H1 (cell line): ENCODE measurements at places on chromosomes 5 and 9. TPM values are rescaled to one million over a fixed set of nuclear protein-coding genes. Genes with fewer than 3 reads are reported as not detected.

LCN2 gene
- total RNA-seq: 1.1 and 1.4 TPM in 2 replicates

GPRIN1 gene
- total RNA-seq: 12.0 and 12.8 TPM in 2 replicates

PCDHA1 gene
- total RNA-seq: 0.50 and 0.52 TPM in 2 replicates

GRCh38 chr9:84821431-84821830 lies 151.9 kb downstream of the NTRK2 start:
- H3K36me3 ChIP-seq: no peaks in the 10 kb centered on the region
- no peak overlapping the region for H3K4me3 ChIP-seq
- H3K27ac ChIP-seq: no peak overlapping the region
- H3K27me3 ChIP-seq: no peaks in the 10 kb centered on the region
- no peak for DNase-seq

- no peaks in the 10 kb centered on the region for H3K36me3 ChIP-seq
- no peak overlapping the region for H3K4me3 ChIP-seq
- no peaks in the 10 kb centered on the region for H3K27me3 ChIP-seq
- no peak for DNase-seq
Observed at GRCh38 chr5:56772767-56773166, 42.6 kb upstream of the MAP3K1 start.

GRCh38 chr9:16243798-16244197 lies 626.7 kb downstream of the BNC2 start:
- H3K27ac ChIP-seq: no peak overlapping the region
- no peak overlapping the region for H3K4me3 ChIP-seq
- H3K27me3 ChIP-seq: no peaks in the 10 kb centered on the region
- H3K36me3 ChIP-seq: no peaks in the 10 kb centered on the region
- peaks cover 9% of the 10 kb centered on the region; the same call in 1 of the 2 replicates for H3K4me1 ChIP-seq

DNA sequence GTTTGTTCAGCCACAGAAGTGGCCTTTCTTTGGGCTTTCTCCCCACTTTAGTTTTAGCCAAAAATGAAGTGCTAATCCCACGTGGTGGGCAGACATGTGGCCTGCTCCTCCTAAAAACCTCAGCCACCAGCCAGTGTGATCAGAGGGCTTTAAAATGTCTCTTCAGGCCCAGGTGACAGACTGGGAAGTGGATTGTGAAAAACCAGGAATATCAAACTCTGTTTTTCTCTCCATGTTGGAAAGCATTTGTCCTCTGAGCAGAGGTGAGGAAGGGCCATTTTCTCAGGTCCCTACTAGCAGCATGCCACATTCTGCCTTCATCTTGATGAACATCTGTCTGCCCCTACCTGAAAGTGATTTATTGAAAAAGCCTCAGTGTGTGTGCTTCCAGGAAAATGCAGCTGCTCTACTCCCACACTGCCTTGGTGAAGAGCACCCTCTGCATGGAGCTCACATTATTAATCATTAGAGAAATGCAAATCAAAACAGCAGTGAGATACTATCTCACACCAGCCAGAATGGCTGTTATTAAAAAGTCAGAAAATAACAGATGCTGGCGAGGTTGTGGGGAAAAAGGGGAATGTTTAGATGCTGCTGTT lies 181.2 kb upstream of the DMAC1 start:
- no peak overlapping the region for H3K4me3 ChIP-seq
- DNase-seq: no peak
- no peak overlapping the region for H3K27ac ChIP-seq
- H3K4me1 ChIP-seq: no peaks in the 10 kb centered on the region
- H3K36me3 ChIP-seq: no peaks in the 10 kb centered on the region
- H3K27me3 ChIP-seq: no peaks in the 10 kb centered on the region

GRCh38 chr5:132334812-132335211 lies 34.7 kb upstream of the SLC22A5 start:
- DNase-seq: no peak
- no peak overlapping the region for H3K4me3 ChIP-seq
- H3K4me1 ChIP-seq: no peaks in the 10 kb centered on the region
- H3K36me3 ChIP-seq: no peaks in the 10 kb centered on the region
- no peaks in the 10 kb centered on the region for H3K27me3 ChIP-seq
- no peak overlapping the region for H3K27ac ChIP-seq

GRCh38 chr5:146103594-146103993 lies 1.8 kb downstream of the PLAC8L1 start:
- no peak for DNase-seq
- peaks cover 7% of the 10 kb centered on the region; the same call in 1 of the 2 replicates for H3K4me1 ChIP-seq
- H3K4me3 ChIP-seq: no peak overlapping the region
- H3K27me3 ChIP-seq: no peaks in the 10 kb centered on the region
- H3K27ac ChIP-seq: no peak overlapping the region

- no peak overlapping the region for H3K27ac ChIP-seq
- no peaks in the 10 kb centered on the region for H3K36me3 ChIP-seq
- no peaks in the 10 kb centered on the region for H3K27me3 ChIP-seq
- no peaks in the 10 kb centered on the region for H3K4me1 ChIP-seq
Observed at GRCh38 chr9:91234523-91234922, 127.2 kb downstream of the AUH start.

DNA sequence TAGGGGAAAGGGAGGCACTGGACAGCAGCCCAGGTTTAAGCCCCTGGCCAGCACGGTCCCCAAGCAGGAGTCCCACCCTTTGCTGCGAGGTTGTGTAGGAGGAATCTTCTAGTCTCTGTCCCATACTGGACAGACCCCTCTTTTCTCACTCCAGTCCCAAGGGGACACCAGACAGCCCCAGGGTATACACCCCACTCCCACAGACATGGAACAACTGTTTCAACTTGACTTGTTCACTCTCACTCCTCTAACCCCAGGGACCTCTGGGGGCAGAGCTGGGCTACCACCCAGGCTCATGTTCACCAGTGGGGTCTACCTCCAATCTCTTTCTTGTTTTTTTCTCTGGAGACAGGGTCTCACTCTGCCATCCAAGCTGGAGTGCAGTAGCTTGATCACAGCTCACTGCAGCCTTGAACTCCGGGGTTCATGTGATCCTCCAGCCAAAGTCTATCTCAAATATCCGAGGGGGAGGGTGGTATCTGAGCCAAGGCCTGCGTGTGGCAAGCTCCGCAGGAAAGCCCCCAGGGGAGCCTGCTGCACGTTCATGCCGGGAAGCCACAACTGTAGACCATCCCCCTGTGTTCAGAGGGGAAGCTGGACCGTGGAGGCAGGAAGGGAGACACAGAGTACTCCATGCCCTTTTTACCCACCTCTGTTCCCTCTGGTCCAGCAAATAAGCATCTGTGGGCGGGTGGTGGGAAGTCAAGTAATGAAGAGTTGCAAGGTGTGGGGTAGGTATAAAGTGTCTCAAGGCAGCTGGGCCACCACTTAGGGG lies 1.8 kb downstream of the PTGES2 start:
- H3K27ac ChIP-seq: no peak overlapping the region
- DNase-seq: no peak
- peaks cover 5% of the 10 kb centered on the region; the same call in 1 of the 2 replicates for H3K36me3 ChIP-seq
- H3K4me3 ChIP-seq: no peak overlapping the region
- H3K27me3 ChIP-seq: peaks cover 5% of the 10 kb centered on the region

GRCh38 chr9:137262909-137263285 lies 7.8 kb downstream of the NELFB start:
- H3K4me3 ChIP-seq: no peak overlapping the region
- no peak overlapping the region for H3K27ac ChIP-seq
- H3K36me3 ChIP-seq: peaks cover 34% of the 10 kb centered on the region
- H3K27me3 ChIP-seq: no peaks in the 10 kb centered on the region

DNA sequence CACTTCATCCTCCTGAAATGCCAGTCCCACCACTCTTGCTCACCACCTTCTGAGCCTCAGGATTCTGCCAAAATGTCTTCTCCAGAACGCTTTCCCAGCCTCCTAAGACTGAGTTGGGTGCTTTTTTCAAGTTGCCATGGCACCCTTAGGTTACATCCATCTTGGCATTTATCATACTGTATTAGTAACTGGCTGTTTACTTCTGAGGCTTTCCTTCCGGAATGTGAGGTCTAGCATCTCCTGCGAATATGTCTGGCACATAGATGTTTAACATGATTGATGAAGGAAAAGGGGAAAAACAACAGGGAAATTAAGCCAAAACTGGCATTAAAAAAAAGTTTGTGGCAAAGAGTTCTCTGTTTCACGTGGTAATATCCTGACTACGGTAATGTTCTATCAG lies 24.9 kb downstream of the RNF130 start:
- no peak for DNase-seq
- no peak overlapping the region for H3K4me3 ChIP-seq
- no peak overlapping the region for H3K27ac ChIP-seq
- H3K4me1 ChIP-seq: peaks cover 16% of the 10 kb centered on the region

DNA sequence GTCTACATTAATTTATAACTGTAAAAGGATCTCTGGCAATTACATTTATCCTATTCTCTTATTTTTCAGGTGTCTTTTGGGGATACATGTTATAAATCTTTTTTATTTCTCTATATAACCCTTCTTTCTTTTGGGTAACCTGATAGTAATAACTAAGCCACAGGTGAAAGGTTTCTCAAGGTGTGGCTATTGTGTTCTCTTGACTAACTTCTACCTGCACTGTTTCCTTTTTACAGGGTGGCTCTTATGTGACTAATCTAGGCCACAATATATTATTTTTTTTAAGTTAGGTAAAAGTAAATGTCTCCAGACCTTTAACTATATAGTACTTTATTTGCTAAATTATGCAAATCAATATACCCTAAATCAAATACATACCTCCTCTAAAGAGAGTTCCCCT lies 193.2 kb downstream of the EFNA5 start:
- H3K27me3 ChIP-seq: no peaks in the 10 kb centered on the region
- H3K4me1 ChIP-seq: peaks cover 4% of the 10 kb centered on the region
- no peak overlapping the region for H3K27ac ChIP-seq
- no peaks in the 10 kb centered on the region for H3K36me3 ChIP-seq
- no peak for DNase-seq

- no peak overlapping the region for H3K27ac ChIP-seq
- H3K36me3 ChIP-seq: no peaks in the 10 kb centered on the region
- DNase-seq: no peak
- no peaks in the 10 kb centered on the region for H3K27me3 ChIP-seq
Observed at GRCh38 chr5:136482206-136482605, 116.9 kb upstream of the TRPC7 start.

DNA sequence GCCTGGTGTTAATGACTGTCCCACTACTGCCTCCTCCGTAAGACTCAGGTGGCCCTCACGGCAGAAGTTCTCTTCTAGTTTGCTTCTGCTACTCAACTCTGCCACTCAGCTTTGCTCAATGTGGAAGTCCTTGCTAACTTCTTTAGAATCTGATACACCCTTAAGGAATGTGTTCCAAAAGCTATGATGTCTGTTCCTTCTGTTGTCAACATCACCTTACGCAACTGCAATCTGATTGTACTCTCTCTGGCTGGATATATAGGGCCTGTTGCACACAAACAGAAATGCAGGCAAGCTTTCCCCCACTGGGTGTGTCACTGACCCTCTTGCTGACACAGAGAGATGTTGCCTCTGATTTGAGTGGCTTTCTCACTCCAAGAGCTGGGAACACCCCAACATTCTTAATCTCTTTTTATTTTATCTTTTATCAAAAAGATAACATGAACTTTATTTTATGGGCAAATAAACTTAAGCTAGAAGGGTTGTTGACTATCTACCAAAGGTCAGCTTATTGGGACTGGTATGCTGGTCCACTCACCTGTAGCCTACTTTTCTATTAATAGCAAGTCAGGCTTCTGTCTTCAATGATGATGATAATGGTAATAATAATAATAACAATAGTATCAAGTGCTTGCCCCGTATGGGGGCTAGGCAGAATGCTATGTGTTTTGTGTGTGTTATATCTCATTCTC lies 25.2 kb downstream of the TMEM252 start:
- H3K27ac ChIP-seq: no peak overlapping the region
- H3K27me3 ChIP-seq: peaks cover 34% of the 10 kb centered on the region
- no peak for DNase-seq
- no peak overlapping the region for H3K4me3 ChIP-seq
- H3K4me1 ChIP-seq: no peaks in the 10 kb centered on the region
- H3K36me3 ChIP-seq: no peaks in the 10 kb centered on the region

DNA sequence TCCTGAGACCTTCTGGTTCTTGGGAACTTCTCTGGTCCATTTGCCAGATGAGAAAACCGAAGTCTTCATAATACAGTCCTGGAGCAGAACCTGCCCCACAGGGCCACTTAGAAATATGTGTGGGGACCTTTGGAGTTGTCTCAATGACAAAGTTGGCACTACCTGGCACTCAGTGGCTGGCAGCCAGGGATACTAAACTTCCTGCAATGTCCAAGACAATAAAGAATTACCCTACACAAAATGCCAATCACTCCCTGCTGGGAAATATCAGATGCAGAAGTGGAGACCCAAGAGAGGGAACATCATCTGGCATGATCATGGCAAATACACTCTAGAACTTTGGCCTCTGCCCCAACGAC lies 29.6 kb downstream of the ADRB2 start:
- H3K4me1 ChIP-seq: no peaks in the 10 kb centered on the region
- H3K4me3 ChIP-seq: no peak overlapping the region
- H3K27me3 ChIP-seq: no peaks in the 10 kb centered on the region
- H3K27ac ChIP-seq: no peak overlapping the region
- H3K36me3 ChIP-seq: no peaks in the 10 kb centered on the region

DNA sequence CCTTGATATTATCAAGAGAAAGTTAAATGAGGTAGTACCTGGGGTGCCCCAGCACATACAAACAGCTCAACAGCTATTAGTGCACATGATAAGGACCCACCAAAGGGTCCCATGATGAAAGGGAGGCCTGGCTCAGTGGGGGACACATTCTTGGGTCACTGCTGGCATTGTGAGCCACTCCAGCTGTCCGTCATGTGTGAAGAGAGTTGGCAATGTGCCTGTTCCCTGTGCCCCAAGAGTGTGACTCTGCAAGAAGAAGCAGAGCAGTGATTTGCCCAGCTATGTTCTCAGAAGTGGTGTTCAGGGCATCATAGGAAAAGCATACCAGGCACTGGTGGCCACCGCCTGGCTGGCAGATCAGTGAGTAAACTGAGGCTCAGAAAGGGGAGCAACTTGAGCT lies 37.1 kb upstream of the TDRD7 start:
- peaks cover 4% of the 10 kb centered on the region for H3K36me3 ChIP-seq
- no peak overlapping the region for H3K4me3 ChIP-seq
- no peaks in the 10 kb centered on the region for H3K27me3 ChIP-seq

DNA sequence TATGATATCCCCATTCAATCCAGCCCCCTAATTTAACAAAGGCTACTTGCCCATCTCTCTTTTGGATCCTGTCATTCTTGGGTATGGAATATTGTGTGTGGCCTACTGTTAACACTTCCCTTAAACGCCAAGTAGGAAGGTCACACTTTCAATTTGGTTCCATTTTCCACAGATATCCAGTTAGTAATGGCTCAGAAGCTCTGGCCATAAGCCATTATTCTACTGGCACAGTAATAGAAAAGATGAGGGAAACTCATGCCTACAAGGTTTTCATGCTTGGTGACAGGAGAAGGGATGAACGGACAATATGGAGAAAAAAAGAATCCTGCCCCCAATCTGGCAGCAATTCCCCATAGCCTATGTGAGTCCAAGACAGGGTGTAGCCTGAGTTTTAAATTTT lies 227.6 kb downstream of the CRB2 start:
- no peak for DNase-seq
- H3K27ac ChIP-seq: no peak overlapping the region

- H3K4me1 ChIP-seq: no peaks in the 10 kb centered on the region
- DNase-seq: no peak
- no peaks in the 10 kb centered on the region for H3K36me3 ChIP-seq
- H3K27me3 ChIP-seq: no peaks in the 10 kb centered on the region
- H3K4me3 ChIP-seq: no peak overlapping the region
Observed at GRCh38 chr5:149205625-149206523, 64.6 kb downstream of the ABLIM3 start.

- no peak for DNase-seq
- no peak overlapping the region for H3K27ac ChIP-seq
- H3K4me1 ChIP-seq: no peaks in the 10 kb centered on the region
- no peaks in the 10 kb centered on the region for H3K27me3 ChIP-seq
- no peak overlapping the region for H3K4me3 ChIP-seq
Observed at GRCh38 chr5:110371725-110372041, 354.8 kb downstream of the TMEM232 start.

GRCh38 chr5:16952968-16953671 lies 17.0 kb upstream of the MYO10 start:
- no peaks in the 10 kb centered on the region for H3K27me3 ChIP-seq
- DNase-seq: no peak
- no peak overlapping the region for H3K4me3 ChIP-seq
- no peak overlapping the region for H3K27ac ChIP-seq
- H3K36me3 ChIP-seq: no peaks in the 10 kb centered on the region
